Cortex of kidney (tissue), 1 donor: ENCODE measurements at places on chromosomes 11 and 22.

DNA sequence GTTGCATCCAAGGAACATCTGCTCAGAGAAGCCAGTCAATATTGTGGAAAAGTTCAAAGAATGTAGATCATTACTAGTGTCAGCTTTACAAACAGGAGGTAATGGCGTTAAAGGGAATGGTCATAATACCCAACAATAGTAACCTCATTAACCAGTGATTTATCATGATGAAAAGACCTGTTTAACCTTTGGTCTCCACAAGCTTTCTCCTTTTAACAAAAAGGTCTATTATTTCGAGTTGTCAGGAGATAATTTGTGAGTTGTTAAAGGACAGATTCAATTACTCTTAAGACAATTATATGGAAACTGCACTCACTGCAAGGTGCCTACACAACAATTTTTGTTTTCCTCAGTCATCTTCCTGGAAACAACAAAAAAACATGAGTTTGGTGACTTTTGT lies 73.8 kb upstream of the HTATIP2 start:
- no peak for DNase-seq

DNA sequence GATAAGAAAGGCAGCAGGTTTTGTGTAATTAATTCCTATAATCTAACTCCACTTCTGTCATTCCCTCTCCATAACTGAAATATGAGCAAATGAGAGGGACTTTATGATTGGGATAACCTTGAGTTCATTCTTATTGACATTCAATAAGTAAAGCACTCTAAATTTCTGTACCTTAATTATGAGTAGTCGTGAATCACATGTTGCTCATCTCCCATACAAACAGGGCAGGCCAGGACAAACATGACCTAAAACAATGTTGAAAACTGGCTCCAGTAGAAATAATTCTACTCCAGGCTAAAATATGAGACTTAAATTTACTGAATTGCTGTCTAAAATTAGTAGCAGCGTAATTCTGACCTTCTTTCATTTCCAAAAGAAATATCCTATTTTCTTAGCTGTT lies 505.4 kb downstream of the NELL1 start:
- no peak for DNase-seq

GRCh38 chr11:112842151-112842550 lies 119.1 kb upstream of the NCAM1 start:
- no peak for DNase-seq

DNA sequence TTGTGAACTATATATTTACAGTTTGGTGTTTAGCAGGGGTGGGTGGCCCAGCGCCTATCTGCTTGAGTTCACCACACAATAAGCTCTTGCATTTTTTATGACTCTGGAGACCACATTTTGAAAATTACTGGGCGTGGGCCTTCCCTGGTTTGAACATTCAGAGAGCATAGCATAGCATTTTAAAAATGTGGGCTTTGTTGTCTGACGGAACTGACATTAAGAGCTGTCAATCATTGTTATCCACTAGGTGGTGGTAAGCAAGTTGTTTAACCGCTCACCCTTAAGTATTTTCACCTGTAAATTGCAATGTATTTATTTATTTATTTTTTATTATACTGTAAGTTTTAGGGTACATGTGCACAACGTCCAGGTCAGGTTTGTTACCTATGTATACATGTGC lies 1.0 kb downstream of the NLRP14 start:
- no peak for DNase-seq

DNA sequence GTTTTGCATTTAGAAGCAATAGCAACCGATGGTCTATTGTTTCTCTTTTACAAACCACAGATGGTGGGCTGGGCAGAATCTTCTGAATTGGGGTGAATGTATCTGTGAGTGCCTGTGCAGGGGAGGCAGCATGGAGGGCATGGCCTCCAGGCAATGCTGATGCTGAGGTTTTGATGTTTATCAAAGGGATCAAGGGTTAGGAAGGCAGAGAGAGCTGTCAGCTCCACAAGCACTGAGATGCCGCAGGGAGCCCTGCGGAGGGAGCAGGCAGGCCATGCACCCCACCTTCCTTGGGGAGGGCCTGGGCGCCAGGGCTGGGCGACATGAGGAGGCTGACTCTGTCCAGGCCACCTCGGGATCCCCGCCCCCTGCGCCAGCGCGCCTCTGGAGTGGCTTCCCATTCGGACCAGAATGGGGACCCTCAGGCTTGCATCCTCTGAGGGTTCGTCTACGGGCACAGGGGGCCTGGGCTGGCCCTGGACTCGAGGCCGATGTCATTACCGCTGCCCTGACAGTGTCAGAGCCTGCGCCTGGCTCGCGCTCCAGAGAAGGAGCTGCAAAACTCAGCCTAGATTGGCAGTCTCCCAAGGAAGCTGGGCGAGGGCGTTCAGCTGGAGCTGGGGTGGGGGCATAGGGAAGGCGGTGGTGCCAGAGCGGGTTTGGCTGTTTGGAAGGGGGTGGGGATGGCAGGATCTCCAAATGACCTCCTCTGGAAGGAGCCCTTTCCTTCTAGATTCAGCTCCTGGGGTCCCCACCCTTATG lies 13.9 kb upstream of the TH start:
- no peak for DNase-seq

- DNase-seq = no peak
Measured at GRCh38 chr11:122709039-122709760, 53.7 kb downstream of the UBASH3B start.

- DNase-seq = no peak
Measured at GRCh38 chr11:73401217-73401923, 25.2 kb downstream of the RELT start.

DNA sequence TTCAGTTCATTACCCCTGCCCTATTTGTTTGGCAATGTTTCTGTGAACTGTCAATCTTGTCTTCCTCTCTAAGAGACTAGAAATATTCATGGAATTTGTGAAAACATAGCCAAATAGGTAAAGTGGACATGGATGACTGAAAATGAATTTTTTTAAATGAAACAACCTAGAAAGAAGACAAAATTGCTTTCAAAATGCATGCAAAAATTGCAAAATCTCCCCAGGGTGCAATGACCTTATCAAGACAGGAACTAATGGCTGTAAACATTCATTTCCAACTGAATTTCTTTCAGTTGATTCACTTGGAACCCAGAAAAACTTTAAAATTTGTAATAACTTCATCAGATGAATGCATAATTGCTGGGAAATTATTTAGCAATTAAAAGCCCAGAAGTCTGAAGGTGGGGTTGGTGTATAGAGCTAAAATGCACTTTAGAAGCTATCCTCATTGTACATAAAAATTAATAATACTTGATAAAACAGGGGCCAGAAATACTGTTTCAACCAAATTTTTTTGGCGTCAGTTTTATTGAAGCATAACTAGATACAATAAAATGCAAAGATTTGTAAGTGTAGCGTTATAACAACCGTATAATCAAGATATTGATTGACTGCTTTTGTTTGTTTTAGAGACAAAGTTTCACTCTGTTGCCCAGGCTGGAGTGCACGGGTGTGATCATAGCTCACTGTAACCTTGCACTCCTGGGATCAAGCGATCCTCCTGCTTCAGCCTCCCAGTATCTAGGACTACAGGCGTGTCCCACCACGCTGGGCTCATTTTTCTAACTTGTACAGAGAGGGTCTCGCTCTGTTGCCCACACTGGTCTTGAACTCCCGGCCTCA lies 27.6 kb upstream of the SLC35C1 start:
- DNase-seq = no peak

GRCh38 chr11:1665313-1665712 lies 31.7 kb upstream of the KRTAP5-6 start:
- DNase-seq = no peak

DNA sequence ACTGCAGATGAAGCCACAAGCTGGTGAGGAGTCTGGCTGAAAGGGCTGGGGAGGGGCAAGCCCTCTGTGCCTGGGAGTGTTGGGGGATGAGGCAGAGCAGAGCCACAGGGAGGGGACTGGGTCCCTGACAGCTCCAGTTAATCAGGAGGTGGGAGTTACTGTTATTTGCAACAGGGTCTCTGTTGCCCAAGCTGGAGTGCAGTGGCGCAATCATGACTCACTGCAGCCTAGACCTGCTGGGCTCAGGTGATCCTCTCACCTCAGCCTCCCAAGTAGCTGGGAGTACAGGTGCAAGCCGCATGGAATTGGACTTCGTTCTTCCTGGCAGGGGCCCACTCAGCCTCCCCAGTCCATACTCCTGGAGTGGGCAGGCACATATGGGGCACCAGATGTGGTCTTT lies 7.7 kb downstream of the SCN2B start:
- no peak for DNase-seq

GRCh38 chr11:101835506-101836063 lies 79.2 kb upstream of the CEP126 start:
- no peak for DNase-seq

DNA sequence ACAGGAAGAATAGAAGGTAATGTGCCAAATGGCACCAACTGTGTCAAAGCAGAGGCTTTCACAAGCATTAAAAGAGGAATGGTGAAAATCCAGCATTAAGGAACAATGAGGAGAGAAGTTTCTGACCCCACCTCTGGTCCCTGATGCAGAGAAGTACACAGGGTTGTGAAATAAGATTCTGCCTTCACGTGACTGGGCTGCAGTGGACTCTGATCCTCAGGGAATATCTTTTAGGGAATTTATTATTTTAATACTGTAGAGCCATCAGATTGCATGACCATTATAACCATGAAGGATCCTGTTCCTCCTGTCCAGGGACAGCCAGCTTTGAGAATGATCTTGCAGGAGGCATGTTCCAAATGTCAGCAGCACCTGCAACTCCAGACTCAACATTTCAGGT lies 74.4 kb upstream of the FAR1 start:
- no peak for DNase-seq

DNA sequence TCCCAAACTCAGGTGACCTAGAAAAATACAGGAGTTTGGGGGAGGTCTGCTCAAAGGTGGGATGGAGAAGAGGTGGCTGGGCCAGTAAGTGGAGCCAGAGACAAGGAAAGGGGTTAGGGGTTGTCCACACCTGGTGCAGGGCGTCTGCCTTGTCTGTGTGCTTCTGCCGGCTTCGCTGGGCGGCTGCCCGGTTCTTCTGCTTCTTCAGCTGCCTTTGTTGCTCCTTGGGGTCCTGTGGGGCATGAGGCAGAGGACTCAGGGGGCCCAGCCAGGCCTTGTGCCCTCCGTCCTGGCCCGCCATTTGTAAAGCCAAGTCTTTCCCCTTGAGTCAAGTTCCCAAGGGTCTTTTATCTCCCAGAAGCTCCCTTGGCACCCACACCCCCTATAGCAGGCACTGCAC lies 2.5 kb downstream of the BATF2 start:
- no peak for DNase-seq

DNA sequence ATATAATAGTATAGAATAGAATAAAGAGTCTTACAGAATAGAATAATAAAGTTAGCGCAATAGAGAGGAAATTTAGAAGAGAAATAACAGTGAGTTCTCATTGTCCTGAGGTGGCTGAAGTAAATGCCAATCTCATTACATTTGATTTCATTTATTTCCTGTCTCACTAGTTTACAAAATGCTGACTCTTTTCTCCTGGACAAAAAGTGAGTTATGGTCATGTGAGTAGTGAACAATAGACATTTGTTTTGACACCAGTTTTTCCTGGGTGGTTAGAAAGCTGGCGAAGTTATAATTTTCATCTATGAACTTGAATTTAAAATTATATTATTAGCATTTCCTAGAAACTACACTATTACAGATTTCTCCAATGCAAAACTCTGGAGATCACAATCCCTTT lies 143.7 kb downstream of the TYR start:
- DNase-seq = no peak

DNA sequence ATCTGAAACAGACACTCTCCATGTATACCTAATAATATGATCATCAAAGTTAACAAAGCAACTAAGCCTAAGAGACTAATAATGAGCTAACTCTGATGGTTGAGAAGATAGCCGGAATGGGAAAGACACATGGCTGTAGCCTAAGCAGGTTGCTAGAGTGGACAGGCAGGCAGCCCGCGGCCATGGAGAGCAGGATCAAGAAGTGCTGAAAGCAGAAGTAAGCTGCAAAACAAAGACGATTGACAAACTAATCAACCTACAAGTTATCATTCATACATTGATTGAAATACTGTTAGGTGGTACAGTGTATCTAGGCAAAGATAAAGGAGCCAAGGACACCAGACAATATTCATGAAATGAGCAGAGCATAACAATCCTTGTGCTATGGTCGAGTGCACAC lies 29.3 kb downstream of the SLN start:
- DNase-seq = no peak

GRCh38 chr22:28424427-28425080 lies 255.1 kb downstream of the TTC28 start:
- DNase-seq = no peak

- DNase-seq = no peak
Measured at GRCh38 chr11:76391021-76391420, 9.9 kb downstream of the GVQW3 start.

GRCh38 chr22:19767427-19768341 lies 7.1 kb downstream of the TBX1 start:
- no peak for DNase-seq

DNA sequence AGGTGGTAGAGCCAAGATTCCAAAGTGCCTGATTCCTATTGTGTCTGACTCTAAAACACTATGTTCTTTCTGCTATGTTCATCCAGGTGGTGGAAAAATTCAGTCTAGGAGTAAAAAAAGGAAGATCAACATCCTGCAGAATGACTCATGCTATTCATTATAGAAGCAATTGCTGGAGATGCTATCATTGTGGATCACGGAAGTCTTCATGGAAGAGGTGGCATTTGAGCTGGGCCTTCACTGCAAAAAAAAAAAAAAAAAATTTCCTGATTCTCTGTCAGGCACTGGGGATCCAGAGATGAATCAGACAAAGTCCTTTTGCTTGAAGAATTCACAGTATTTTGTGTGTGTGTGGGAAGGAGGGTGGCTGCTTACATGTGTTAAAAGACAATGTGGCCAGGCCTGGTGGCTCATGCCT lies 1.4 kb upstream of the UVRAG start:
- no peak for DNase-seq

DNA sequence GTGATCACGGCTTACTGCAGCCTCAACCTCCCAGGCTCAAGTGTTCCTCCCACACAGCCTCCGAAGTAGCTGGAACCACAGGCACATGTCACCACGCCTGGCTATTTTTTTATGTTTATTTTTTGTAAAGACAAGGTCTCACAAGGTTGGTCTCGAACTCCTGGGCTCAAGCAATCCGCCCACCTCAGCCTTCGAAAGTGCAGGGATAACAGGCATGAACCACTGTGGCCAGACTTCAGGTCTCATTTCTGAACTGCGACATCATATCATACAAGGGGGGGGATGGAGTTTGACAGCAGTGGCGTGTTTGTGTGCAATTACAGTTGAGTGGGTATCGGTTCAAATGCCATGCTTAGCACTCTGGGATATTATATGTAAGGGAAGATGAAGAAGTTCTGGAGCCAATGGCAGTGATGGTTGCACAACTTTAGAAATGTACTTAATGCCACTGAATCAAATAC lies 6.9 kb downstream of the NAALADL1 start:
- no peak for DNase-seq

GRCh38 chr22:30182350-30182745 lies 64.2 kb downstream of the LIF start:
- no peak for DNase-seq

DNA sequence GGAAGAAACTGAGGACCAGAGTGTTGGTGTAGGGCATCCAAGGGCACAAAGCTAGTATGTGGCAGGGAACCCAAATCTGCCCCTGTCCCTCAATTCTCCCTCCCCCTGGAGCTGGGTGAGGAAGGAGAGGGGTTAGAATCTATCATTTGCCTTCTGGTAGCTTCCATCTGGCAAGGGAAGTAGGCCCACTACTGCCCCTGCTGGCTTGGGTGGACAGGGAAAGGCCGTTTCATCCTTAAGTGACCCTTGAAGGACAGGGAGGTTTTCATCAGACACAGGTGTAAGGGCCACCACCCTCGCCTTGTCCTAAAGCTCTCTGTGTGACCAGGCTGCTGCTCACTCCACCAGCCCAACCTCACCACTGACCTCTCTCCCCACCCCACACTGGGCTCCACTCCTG lies 22.1 kb downstream of the NECTIN1 start:
- DNase-seq = no peak
